ENCODE measurements at places on chromosomes 2 and 18. TPM values are rescaled to one million over a fixed set of nuclear protein-coding genes. Genes with fewer than 3 reads are reported as not detected.

The SCYGR4 gene
- not detected for total RNA-seq

The LYG2 gene
- not detected for total RNA-seq

The R3HDM1 gene
- 17.5 TPM for total RNA-seq

The PDE11A gene
- total RNA-seq, result under 0.01 TPM

The MRO gene
- total RNA-seq, result not detected

The GNLY gene
- total RNA-seq, result 0.27 TPM

DNA sequence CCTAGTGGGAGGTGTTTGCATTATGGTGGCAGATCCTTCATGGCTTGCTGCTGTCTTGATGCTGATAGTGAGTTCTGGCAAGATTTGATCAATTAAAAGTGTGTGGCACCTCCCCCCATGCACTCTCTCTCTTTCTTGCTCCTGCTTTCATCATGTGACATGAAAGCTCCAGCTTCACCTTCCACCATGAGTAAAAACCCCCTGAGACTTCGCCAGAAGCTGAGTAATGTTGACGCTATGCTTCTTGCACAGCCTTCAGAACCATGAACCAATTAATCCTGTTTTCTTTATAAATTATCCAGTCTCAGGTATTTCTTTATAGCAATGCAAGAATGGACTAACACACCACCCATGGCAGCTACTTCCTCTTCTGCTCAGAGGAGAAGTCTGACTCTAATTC is 2181.4 kb upstream of the PIK3C3 start:
- DNase-seq, result no peak

DNA sequence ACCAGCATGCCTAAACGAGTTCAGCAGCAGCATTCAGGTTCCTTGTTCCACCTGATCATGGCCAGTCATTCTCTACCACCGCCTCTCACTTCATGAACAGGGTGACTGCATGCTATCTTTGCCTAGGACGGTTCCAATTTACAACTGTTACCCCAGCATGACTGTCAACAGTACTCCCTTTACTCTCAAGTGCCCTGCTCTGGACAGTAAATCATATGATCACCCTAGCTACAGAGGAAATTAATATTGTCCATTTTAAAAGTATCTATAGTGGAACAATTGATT is 25.7 kb downstream of the MGAT4A start:
- no peak for DNase-seq

- no peak for DNase-seq
These were observed 464 bp upstream of the SESTD1 start for GRCh38 chr2:179265082-179265510.

- no peak for DNase-seq
These were observed 299.5 kb upstream of the SOX11 start for GRCh38 chr2:5392658-5393057.

DNA sequence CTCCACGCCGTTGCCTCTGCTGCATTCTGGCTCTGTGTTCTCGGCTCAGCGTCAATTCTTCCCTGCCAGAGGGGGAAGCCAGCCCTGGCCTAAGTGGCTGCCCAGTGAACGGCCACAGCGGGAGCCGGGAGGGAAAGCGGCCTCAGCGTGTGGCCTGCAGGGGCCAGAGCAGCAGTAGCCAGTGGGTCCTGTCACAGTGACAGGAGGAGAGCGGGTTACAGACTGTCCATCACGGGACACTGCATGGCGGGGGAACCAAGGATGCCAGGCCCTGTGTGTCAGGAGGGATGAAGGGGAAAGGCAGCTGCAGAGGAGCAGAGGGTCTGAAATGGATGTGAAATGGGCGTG is 39.7 kb downstream of the PDIA6 start:
- DNase-seq, result no peak

- no peak for DNase-seq
These were observed 776 bp downstream of the EMILIN2 start for GRCh38 chr18:2847317-2848246.

DNA sequence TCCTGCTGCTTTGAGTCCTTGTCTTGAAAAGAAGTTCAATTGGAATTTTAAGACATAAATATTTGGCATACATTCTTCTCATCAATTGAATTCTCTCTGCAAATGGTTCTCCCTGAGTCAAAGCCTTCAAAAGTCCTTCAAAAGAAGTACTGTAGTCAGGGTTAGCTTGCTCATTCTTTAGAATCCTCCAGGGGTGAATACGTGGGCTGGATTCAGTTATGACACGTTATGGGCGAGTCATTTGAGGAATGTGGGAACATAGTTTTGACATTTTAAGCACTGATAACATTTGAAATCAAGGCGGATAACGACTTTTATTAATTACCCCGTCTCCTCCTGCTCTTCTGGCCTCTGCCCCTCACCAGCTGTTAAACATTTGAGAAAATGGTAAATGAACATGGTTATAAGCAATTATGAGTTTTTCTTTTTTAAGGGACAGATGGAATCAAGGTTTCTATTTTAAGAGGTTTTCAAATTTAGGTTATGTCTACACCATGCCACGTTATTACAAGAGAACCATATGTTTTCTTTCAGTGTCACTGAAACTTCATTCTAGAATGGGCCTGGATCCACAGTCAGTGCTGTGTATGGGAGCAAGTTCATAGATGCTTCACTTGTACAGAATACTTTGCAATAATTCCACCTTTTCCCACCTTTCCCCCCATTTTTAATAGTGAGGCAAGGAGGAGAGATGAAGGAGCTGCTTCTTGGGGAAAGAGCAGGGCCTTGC is 273.1 kb downstream of the TSN start:
- DNase-seq, result no peak

DNA sequence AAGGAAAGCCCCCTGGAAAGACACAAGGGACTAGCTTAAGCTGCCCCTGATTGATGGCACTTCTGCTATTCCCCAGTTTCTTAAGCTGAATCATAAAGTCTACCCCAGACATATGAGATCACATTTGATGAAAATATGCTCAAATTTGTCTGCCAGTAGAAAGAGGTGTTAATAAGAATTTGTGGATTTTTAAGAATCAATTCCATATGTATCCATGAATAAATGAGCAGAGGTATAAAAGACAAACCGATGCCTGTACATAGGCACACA is 119.9 kb downstream of the CCBE1 start:
- no peak for DNase-seq

DNA sequence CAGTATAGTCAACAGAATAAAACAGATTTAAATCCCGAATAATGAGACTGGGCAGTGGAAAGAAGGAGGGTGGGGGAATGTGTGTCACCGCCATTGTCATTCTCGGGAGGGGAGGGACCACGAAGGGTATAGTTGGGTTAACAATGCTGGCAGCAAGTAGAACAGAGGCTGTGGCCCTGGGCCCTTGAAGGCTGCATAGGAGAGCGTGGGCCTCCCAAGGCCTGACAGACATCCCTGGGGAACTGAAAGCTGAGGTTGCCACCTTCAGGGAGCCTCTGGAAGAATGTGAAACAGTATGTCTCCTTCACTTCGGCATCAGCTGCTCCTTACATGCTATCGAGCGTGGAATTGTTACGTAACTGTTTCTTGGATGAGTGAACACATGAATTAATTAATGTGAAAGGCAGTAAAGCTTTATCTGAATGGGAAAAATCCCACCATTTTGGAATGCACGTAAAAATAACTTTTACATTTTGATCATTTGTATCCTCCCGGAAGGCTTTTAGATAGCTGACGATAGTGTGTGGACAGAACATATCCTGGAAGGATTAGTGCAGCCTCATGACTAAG is 92.8 kb upstream of the TTC39C start:
- no peak for DNase-seq

GRCh38 chr2:170703776-170704476 is 11.2 kb upstream of the SP5 start:
- DNase-seq, result no peak

DNA sequence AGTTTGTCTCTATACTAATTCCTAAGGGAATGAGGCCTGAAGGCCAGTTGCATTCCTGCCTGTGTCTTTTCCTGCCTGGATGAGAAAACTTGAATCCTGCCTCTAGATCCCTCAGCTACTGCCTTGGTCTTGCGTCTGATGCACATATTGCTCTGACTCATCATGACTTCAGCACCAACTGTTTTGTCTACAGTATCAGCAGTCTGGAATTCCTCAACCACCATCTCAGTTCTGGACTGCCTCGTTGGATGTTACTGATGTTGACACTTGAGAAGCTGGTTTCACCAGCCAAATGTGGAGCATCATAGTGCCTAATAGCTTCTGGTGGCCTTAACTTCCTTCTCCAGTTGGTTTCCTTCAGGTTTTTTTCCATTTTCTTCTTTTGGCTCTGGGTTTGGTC is 211.0 kb downstream of the CTNNA2 start:
- DNase-seq, result no peak

DNA sequence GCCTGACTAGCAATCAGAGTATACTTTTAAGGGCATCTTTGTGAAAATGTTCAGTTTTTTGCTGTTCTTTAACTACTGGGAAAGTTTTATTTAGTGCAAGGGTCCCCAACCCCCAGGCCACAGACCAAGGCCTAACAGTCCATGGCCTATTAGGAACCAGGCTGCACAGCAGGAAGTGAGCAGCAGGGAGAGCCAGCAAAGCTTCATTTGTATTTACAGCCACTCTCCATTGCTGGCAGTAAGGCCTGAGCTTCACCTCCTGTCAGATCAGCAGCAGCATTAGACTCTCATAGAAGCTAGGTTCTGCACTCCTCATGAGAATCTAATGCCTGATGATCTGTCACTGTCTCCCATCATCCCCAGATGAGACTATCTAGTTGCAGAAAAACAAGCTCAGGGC is 17.1 kb upstream of the NR4A2 start:
- DNase-seq, result no peak

- DNase-seq, result no peak
These were observed 24.7 kb upstream of the LRRC30 start for GRCh38 chr18:7206217-7206616.

Measured in hematopoietic multipotent progenitor cell (in vitro differentiated cells).